ENCODE measurements at places on chromosomes 2 and 18.
A peak's percentile ranks its signal among the peaks of the same experiment; 100 is the strongest.

DNA sequence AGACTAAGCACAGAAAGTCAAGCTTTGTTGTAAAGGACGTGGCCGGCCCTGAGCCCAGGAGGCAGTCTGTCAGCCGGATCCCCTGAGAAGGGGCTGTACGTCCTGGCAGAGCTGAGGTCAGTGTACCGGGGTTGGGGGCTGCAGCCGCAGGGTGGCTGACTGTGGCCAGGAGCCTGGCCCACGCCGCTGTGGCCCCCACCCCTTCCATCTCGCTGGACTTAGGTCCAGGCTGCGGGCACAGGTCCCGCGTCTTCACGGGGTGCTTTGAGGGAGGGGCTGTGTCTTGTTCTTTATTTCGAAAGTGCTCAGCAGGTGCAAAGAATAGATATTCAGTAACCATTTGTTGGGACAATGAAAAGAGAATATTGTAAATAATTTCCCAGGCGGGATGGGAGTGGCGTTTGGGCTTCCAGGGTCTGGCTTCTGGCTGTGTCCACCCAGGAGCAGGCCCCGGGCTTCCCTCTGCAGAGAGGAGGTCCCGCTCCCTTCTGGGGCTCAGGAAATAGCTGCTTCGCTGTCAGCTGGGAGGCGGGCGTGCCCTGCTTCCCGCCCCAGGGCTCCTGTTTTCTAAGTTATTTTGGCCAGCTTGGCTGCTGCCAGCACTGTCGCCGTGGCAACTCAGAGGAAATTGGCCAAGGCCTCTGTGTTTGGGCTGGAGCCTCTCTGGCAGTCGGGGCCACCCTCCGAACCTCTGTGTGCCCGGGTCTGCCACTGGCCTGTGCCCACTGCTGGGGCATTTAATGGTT is 7.4 kb downstream of the NFATC1 start:
- DNase-seq = no peak

- no peak for DNase-seq
Measured at GRCh38 chr2:239711911-239712570, 311.2 kb upstream of the HDAC4 start.

DNA sequence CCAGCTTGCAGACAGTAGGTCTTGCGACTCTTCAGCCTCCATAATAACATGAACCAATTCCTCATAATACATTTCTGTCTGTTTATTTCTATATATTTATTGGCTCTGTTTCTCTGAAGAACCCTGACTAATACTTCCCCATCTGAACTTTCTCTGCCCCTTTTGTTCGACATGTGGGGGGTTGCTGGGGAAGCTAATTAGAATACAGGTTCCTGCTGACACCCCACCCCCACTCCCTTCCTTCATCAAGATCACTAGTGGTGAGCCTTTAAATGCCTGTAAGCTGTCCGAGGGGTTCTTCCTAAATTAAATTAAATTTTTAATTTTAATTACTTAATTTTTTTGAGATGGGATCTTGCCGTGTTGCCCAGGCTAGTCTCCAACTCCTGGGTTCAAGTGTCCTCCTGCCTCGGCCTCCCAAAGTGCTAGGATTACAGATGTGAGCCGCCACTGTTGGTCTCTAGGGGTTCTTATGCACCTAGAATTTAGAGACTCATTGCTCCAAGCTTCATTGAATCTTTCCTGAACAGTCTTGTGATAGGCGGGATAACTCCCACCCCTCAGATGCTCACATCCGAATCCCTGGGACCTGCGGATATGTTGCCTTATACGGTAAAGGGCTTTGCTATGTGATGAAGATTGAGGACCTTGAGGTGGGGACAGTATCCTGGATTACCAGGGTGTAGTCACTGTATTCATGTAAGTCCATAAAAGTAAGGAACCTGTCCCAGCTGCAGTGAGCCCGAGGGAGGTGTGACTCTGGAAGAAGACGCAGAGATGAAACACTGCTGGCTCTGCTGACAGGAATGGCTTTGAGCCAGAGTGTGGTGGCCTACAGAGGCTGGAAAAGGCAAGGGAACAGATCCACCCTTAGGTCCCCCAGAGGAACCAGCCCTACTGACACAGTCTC is 26.2 kb downstream of the HPCAL1 start:
- DNase-seq = no peak

GRCh38 chr2:72255540-72255939 is 107.9 kb upstream of the CYP26B1 start:
- no peak for DNase-seq

DNA sequence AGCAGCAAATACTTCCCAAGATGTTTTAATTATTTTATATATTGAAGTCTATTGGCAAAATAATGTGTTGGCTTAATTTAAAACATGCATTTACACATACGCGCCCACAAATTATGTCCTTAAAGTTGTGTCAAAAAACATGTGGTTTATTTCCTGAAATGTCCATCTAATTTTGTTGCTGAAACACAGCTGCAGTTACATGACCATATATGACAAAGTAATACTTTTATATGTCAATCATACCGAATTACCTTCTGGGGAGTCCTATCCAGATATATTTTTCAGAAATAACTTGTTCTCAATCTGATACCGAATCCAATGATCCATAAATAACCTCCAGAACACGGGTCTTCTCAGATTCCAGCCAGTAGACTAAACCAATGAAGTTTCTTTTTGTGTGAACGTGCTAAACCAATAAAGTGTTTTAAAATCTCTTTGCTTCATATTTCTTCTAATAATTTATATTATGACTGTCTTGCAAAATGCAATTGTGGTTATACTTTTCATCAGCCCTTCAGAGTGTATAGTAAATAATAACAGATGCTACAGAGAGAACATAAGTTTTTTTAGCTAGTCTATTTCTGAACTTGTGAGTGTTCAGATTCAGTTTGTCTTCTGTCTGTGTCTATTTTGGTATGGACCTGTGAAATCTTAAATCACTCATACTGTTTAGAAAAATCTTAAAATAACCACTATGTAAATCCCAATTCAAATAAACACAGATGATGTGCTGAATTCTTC is 2.4 kb downstream of the SCG2 start:
- no peak for DNase-seq

- DNase-seq = no peak
Measured at GRCh38 chr2:186771850-186772463, 77.0 kb downstream of the ZSWIM2 start.

DNA sequence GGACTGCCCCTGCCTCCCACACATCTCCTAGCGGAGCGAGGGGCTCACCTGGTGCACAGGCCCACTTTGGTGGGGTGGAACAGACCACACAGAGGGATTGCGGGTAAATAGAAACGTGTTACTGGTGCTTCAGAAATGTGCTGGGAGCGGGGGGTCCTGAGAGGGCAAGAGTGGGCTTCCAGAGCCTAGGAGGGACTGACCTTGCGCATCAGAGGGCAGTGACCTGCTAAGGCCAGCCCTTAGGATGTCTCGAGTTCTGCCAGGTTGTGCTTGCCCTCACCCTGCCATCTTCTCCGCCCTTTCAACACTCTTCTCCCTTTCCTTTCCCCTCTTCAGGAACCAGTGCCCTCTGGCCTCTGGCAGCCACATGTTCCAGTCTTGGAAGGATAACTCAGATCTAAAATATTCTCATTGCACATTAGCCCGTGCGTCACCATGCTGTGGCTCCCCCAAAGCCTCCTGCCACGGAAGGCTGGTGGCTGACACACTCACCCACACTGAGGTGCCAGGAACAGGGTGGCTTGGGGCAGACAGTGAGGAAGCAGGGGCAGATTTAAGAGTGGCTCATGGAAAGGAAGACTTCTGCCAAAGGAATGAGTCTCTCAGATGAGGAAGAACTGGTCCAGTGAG is 89.6 kb downstream of the MCFD2 start:
- no peak for DNase-seq

GRCh38 chr2:71552356-71552755 is 99.0 kb downstream of the DYSF start:
- DNase-seq = no peak

- DNase-seq = peak; percentile 10
Measured at GRCh38 chr18:49486606-49486952, 455 bp downstream of the C18orf32 start.

DNA sequence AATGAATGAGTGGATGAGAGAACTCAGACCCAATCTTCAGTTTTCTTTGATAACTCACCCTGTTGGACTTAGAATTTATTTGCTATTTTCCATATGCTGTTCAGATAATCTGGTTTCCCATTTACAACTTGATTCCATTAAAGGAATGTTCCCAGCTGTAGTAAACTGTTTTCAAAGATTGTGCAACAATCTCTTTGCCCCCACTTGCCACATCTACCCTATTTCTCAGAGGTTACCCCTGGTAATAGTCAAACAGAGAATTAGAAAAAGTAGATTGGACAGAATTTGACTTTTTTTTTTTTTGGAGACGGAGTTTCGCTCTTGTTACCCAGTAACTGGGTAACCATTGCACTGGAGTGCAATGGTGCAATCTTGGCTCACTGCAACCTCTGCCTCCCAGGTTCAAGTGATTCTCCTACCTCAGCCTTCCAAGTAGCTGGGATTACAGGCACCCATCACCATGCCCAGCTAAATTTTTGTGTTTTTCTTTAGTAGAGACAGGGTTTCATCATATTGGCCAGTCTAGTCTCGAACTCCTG is 93.4 kb upstream of the SIX2 start:
- DNase-seq = no peak

DNA sequence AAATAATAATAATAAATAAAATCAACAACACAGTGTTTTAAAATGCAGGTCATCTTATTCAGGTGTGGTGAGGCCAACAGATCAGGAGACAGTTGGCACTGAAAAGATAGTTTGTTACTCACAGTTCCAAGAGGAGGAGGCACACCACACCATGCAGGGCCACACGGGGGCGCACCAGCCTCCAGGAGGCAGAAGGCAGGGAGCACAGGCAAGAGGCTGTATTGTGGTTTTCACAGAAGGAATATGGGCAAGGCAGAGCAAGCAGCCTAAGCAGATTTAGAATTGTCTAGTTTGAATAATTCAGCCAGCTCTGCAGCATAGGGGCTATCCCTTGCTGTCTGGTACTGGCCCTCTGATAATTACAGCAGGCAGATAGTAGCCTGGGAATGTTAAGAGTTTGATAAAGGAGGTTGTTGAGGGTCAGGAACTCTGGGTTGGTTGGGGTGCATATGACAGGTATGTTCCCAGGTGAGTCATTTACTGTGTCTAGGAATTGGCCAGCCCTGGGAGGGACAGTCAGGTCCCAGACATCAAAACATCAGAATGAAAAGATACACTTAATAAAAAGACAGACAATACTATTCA is 31.3 kb downstream of the KIAA2012 start:
- peak; percentile 35 for DNase-seq

DNA sequence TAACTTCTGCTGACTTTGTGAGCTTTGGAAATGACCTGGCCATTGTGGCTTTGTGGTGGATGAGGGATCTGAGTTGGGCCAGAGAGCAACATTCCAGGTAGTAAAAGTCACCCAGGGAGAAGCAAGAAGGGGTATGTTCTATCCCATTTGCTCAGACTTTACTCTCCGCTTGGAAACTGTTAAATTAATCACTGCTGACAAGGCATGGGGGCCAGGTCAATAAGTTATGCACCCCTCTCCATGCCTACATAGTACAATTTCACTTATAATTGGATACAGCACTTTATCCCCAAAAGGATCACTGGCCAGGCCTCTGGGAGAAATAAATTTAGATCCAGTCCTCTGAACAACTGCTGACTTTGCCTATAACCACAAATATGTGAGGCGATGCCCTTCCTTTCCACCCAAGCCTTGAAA is 92.1 kb downstream of the RPRM start:
- no peak for DNase-seq

GRCh38 chr2:179765666-179766065 is 95.7 kb downstream of the ZNF385B start:
- no peak for DNase-seq

DNA sequence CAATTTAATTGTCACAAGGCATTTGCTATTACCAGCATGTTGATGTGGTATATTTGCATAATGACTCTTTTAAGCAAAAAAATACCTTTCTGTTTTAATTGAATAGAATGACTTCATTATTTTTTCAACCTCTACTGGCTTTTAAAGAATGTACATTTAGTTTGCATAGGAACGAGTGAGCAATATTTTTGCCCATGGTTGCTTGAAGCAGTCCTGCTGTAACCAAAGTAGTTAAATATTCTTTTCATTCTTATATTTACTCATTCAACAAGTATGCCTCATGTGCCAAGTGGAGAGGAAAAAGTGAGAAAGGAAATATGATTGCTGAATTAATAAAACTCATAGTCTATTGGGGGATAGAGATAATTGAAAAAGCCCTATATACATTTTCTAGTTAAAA is 184.7 kb downstream of the DSEL start:
- no peak for DNase-seq

DNA sequence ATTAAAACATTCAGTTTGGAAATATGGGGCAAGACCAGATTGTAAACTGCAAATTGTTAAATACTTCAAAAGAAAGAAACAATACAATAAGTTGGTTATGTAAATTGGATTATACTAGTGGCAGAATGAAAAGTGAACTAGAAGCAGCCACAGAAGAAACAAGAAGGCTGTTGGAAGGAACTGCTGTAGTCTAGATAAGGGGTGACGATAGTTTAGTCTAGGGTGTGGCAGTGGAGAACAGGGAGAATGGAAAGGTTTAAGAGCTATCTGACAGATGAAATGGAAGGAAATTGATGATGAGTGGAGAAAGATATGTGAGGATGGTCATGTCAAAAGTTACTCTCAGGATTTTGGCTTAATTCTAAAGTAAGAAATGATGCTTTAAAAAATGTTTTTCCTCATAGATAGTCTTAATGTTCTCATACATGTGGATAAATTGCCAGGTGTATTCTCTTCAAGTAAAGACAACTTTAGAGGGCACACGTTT is 179.7 kb downstream of the GPD2 start:
- DNase-seq = no peak

- no peak for DNase-seq
Measured at GRCh38 chr18:7459851-7460770, 107.0 kb upstream of the PTPRM start.
